ENCODE measurements at places on chromosomes 2 and 18.

GRCh38 chr2:236063994-236064393, 104.2 kb downstream of the GBX2 start:
- no peak for DNase-seq

DNA sequence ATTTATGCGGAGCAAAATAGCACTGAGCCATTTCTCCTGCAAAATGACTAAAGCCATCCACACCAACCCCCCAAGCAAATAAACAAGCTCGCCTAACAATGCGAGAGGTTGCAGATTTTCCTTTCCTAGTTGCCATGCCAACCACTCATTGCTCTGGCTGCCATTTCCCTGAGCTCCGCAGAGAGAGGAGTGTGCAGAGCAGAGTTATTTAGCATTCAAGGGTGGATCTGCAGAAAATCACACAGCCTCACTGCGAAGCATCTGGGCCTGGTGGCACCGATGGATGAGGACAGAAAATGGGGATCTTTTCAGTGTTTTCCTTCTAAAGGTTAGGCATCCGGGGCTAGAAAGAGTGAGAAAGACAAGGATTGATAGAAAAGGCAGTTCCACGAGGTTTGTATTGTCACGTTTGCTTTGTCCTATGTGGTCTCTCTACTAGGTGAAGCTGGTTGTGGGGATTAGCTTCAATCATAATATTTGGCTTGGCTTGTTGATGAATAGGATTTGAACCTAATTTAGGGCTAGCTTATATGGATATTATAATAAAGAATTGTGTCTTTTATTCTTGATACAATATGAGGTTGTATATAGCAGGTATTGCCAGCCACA, 110.2 kb upstream of the UNC80 start:
- DNase-seq, result no peak

DNA sequence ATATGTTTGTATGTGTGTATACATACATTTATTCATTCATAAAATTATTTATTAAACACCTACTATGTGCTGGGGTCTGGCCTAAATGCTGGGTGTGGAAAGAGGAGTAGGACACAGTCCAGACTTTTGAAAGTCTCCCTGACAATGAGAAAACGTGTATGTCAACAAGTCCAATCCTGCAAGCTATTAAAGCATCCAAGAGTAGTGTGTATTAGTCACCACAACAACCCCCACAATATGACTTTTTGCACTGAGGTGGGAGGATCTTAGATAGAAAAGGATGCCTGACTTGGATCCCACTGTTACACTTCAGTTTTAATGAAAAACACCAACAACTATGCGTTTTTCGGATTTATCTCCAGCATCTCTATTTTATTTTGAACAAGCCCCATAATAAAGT, 446.4 kb downstream of the EPHA4 start:
- DNase-seq, result no peak

- no peak for DNase-seq
These were observed 2.2 kb downstream of the CBLN2 start for GRCh38 chr18:72541871-72542332.

DNA sequence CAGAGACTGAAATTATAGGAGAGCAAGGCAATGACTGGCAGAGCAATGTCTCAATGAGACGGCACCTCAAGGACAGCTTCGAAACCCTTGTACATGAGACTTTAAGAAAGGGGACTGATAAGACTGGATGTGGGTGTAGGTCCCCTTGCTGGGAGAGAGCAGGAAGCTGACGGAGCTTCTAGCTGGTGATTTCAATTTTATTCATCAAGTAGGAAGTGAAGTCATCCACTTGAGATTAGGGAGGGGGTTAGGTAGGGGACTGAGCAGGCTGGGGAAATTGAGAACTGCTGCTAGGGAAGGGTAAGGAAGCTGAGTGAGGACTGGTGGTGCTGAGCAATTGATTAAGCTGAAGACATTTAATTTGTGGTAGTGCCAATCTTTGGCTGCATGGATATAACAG, 99.5 kb upstream of the ITGB6 start:
- no peak for DNase-seq

GRCh38 chr2:25740810-25741381, 67.5 kb upstream of the DTNB start:
- no peak for DNase-seq

DNA sequence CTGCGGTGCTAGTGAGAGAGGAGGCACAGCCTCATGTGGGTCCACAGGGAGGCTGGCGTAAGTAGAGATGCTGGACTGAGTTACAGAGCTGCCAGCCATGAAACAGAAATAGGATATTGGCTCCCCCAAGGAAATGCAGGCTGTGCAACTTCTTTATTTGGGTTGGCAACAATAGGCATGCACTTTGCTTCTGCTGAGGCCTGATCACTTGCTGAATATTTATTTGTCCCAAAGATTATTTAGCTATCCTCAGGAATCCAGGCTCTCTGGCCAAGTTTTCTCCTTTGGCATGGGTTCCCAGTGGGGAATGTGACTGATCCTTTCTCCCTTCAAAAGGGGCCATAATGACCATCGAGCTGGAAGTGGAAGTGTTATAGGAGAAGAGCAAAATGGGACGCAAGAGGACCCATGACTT, 60.0 kb downstream of the MAPK4 start:
- no peak for DNase-seq

DNA sequence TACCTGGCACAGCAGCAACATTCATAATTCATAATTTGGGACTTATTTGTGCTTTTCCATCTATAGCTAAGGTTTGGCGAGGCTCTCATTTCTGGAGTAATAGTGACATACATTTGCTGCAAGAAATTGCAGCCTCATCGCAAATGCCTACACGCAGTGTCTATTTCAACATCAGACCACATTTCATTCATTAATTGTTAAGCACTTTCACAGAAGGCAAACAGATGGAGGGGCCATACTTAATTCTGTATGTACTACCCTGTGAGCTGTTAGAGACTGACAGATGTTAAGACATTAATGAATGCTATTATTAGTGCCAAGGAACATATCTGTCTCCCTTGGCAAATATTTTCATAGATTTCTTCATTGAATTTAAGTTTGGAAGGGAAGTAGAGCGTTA, 125.7 kb downstream of the UXS1 start:
- DNase-seq, result no peak

- DNase-seq, result peak; percentile 35
These were observed 1.0 kb upstream of the LDLRAD4 start for GRCh38 chr18:13217466-13217961.

GRCh38 chr18:76264198-76264875, 230.7 kb downstream of the ZNF516 start:
- no peak for DNase-seq

DNA sequence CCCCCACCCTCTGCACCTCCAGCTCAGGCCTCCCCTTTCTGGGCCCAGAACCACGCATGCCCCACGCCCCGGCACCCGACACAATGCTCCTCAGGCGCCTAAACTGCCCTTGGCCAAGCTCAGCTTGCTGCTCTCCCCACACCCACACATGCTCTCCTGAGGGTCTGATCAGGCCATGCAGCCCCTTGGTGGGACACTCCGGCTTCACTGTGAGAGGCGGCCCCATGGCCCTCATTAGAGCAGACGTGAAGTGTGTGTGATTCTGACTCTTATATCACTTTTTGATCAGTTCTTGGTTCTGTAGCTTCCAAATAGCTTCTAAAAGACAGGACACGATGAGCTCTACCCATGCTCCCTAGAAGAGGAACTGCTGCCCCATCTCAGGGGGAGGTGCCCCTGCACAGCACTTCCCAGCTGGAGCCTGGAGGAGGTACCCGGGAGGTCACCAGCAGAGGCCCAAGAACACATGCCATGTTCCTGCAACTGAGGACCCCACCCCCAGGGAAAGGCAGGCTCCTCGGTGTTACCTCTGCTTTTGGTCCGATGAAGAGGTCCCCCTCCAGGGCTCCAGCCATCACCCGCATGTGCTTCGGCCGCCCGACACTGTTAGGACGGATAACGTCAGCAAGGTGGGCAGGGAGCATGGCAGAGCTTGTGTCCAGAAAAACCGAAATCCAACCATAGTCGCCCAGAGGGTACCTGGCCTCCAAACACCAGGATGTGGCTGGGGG, 3.6 kb downstream of the ACTR1B start:
- DNase-seq, result no peak

- no peak for DNase-seq
These were observed 82.5 kb downstream of the ZNF804A start for GRCh38 chr2:184680825-184681224.

DNA sequence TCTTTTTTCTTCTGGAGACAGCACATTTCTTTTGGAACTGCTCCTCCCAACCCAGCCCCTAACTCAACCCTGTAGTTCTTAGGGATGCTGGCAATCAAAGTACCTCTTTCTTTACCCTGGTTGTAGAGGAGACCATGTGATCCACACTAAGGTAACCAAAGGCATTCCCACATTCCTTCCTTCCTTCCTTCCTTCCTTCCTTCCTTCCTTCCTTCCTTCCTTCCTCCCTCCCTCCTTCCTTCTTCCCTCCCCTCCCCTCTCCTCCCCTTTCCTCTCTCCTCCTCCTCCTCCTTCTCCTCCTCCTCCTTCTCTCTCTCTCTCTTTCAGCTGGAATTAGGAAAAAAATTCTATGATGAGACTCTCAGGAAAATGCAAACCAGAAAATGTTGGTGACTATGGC, 13.8 kb upstream of the RAPH1 start:
- DNase-seq, result no peak

- no peak for DNase-seq
These were observed 230.7 kb upstream of the SYT4 start for GRCh38 chr18:43507842-43508481.

GRCh38 chr18:74589021-74589420, 8.6 kb upstream of the ZNF407 start:
- DNase-seq, result no peak

GRCh38 chr2:70357684-70358071, 55.8 kb upstream of the FAM136A start:
- DNase-seq, result no peak

GRCh38 chr18:61612517-61612916, 279.3 kb downstream of the CDH20 start:
- no peak for DNase-seq

DNA sequence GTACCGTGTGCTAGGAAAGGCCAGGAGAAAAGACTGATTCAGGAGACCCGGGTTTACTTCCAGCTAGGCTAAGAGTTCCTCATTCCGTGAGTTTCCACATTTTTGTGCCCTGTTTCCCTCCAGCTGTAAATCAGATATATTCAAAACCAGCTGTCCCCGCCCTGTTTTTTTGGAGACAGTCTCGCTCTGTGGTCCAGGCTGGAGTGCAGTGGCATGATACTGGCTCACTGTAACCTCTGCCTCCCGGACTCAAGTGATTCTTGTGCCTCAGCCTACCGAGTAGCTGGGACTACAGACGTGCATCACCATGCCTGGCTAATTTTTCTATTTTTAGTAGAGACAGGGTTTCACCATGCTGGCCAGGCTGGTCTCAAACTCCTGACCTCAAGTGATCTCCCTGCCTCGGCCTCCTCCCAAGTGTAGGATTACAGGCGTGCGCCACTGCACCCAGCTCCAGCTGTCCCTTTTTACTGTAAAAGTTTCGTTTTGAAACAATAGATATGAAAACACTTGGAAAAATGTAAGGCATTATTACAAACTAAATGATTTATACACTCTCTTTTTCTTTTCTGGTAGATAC, 112.8 kb upstream of the SEC11C start:
- no peak for DNase-seq

DNA sequence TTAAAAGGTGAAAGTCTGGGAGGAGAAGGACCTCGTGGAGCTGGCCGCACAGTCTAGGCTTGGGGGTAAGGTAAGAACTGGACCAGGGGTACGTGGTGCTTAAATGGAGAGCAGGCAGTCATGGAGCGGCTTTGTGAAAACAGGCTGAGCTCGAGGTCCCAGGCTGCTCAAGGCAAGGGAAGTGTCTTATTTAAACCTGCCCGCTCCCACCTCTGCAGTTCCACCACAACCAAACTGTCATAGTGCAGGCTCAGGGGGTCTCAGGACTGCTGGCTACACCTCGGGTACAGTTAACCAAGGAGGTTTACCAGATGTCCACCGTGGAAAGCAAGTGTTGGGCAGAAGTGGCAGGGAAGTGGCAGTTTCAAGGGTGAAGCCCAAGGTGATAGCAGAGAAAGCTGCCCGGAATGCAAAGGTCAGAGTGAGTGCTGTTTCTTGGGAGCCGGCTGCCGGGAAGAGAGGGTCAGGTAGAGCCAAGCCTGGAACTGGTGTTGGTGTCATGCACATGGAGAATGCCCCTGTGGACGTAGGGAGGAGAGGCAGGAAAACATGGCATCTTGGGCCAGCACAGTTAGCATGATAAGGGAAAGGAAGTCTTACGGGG, 203.3 kb downstream of the GBX2 start:
- DNase-seq, result no peak

GRCh38 chr2:8278709-8279354, 403.0 kb upstream of the ID2 start:
- no peak for DNase-seq

GRCh38 chr2:202377207-202377761, 1.2 kb downstream of the BMPR2 start:
- DNase-seq, result peak; percentile 5

DNA sequence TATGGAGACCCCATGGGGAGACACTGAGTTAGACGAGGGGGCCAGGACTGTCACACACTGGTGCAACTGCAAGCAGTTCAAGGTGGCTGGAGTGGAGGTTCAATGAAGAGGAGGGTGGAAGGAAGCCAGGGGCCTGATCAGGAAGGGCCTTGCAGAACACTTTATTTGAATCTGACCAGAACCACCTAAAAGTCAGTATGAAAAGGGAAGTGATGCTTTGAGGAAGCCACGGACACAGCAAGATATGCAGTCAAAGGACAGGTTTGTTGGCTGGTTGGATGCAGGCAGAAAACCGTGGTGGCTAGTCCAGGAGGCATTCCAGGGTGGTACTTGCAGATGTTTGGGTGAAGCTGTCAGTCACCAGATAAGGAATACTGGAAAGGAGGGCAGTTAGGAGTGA, 3.5 kb upstream of the FAM124B start:
- no peak for DNase-seq

DNA sequence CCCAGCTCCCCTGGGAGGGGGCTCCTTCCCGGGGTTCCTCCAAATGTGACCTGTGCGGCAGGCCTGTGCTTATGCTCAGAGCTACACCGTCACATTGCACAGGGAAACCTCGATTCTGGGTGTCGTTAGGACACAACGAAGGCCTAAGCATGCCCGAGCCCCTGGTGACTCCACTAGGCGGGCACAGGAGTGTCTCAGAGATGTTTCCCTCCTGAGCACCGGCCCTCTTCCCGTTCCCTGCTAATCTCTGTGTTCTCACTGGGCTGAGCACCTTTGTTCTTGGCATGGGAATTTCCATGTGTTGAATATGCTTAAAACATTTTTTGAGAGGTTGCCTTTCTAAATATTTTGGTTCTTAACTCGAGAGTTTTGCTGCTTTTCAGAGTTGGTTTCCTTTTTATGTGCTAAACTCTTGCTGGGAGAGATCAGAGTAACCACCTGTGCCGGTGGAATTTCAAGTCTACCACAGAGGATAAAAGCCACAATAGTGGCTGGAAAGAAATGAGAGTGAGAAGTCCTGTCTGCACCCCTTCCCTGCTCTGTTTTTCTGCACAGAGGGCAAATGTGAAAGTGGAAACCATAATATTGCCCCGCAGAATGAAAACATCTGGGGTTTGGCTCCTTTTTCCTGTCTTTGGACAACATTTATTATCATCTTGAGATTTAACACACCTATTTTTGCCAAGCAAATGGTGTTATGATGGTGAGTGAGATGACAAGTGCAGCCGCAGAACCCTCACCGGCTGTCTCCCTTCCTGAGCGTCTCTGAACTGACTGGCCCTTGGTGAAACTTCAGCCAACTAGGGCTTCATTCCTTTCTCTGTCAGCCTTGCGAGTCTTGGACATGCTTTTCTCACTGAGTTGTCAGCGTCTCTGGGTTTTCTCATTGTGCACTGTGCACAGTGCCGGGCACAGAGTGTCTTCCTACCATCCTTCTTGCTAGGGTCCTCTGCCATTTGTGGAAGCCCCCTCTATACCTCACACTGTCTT, 154.1 kb downstream of the VAPA start:
- DNase-seq, result no peak
